ENCODE measurements at places on chromosomes 5 and 9.

GRCh38 chr9:121818841-121819427 is 167.5 kb downstream of the DAB2IP start:
- no peak for DNase-seq

DNA sequence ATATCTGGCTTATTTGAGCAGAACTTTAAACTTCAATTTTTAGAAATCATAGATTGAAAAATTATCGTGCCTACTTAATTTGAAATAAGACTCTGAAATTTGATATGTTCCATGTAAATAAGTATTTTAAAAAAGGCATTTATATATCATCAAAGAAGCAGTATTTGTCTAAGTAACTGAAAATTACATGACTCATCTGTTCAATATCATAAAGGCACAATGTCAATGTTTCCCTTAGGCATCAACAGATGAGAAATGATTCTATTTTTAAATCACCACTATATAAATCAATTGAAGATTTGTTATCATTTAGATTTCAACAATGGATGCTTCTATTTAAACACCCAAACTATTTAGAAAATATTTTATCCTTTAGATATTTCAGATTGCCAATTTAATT is 142.9 kb upstream of the POU5F2 start:
- DNase-seq, result no peak

DNA sequence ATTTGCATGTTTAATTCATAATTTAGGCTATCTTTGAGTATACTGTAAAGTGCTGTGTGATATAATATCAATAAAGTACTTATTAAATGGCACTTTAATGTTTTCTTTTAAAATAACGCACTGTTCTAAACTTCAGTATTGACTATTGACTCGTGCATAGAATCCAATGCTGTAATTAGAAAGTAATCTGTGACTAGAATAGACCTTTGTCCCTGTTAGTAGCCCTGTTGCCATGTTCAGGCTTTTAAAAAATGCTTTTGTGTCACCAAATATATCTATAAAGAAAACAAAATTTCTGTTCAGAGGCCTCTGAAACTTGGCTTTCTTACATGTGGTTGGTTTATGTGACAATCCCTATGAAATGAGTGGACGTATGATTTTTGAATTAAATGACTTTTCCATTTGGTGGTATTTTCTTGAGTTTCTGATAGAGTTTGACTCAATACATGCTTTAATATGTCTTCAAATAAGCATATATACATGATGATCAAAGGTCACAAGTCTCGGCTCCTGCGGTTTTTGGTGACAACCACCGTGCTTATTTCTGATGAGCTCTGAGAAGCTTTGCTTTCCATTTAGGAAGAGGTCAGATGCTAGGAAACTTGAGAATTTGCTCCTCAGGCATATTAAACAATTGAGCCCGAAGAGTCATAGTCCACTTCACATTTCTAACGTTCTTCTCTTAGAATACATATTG is 174.7 kb downstream of the NR3C1 start:
- no peak for DNase-seq

- peak; percentile 83 for DNase-seq
Measured at GRCh38 chr9:17578911-17579793, at the start of gene SH3GL2. SH3GL2 (plus strand) TSS chr9:17579066.

GRCh38 chr9:99160173-99160572 is 55.3 kb downstream of the TGFBR1 start:
- no peak for DNase-seq

GRCh38 chr5:19044931-19045695 is 942.9 kb downstream of the CDH18 start:
- DNase-seq, result no peak

- no peak for DNase-seq
Measured at GRCh38 chr9:6426117-6426516, 13.1 kb downstream of the UHRF2 start.

- no peak for DNase-seq
Measured at GRCh38 chr9:28909526-28909925, 1336.2 kb upstream of the C9orf72 start.

GRCh38 chr5:156513123-156513815 is 186.3 kb downstream of the SGCD start:
- DNase-seq, result no peak

Data from eye (tissue), 1 donor.